ENCODE measurements at places on chromosomes 13 and 19.

GRCh38 chr19:49746206-49746958 lies 16.7 kb downstream of the TSKS start:
- DNase-seq: peak; percentile 37

DNA sequence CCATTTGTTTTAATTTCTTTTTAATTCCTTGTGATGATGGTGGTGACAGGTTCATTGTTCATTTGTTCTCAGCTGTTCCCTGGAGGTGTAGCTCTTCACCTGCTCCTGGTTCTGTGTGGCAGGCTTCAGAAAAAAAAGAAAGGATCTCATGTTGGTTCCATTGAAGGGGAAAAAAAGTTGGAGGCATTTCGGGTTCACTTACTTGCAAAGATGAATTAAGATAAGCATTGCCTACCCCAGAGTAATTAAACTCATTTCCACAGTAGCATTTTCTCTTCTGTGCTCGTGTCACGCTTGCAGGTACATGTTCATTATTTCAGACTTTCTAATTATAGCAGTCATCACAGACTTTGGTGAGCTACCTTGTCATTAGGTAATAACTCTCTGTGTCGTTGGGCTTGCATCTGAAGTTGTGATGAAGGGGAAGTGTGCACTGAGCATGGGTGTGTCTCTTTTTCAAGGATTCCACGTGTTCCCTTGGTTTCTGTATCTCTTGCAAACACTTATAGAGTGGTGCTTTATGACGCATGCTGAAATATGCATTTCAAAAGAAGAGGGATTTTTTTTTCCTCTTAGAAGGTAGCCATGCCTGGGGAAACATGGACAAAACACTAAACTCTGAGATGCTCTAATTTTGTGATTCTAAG lies 69.1 kb downstream of the MTUS2 start:
- DNase-seq: no peak

DNA sequence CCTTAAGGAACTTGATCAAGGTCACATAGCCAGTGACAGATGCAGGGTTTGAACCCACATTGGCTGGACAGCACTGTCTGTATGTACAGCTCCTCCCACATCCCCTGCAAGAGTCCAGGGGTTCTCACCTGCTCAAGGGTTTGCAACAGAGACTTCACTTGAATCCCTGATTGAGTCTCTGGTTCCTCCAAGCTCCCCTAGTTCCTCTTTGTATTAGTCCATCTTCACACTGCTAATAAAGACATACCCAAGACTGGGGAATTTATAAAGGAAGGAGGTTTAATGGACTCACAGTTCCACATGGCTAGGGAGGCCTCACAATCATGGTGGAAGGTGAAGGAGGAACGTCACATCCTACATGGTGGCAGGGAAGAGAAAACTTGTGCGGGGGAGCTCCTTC lies 72.8 kb upstream of the CLDN10 start:
- DNase-seq: no peak

DNA sequence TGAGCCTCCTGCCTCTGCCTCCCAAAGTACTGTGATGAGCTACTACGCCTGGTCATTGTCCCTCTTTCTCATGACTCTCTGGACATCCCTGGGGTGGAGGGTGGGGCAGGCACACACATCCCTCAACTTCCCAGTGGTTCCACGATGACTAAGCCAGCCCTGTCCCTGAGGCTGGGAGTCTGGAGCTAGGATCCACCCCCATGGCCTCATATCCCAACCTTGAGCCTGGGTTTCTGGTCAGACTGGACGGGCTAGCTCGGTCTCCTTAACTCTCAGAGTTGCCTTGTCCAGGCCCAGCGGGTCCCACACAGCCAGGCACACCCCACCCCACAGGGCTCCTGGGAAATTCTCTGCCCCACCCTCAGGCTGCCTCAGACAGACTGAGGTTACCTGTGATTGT lies 19.6 kb downstream of the IER2 start:
- peak; percentile 84 for DNase-seq

GRCh38 chr19:38337360-38337653 lies 1.7 kb downstream of the CATSPERG start:
- no peak for DNase-seq

- DNase-seq: peak; percentile 94
Observed at GRCh38 chr13:106104281-106104901, 431.1 kb downstream of the EFNB2 start.

GRCh38 chr19:3790209-3790734 lies 4.1 kb upstream of the MATK start:
- DNase-seq: no peak

DNA sequence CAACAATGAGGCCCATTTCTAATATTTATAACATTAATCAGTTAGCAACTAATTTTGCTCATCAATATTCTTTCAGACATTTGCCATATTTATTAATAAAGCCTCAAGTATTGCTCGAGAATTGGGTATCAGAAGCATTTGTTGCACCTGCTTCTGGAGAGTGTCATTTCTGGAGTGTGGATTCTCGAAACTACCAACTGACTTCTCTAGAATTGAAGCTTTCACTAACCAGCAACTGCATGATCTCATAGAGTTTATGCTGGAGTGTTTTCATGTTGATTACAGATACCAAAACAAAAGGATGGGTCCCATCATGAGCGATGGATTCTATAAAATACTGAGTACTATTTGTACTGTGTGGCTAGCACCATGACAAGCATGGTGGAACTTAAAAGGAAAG lies 121.0 kb upstream of the SLC7A1 start:
- DNase-seq: no peak

DNA sequence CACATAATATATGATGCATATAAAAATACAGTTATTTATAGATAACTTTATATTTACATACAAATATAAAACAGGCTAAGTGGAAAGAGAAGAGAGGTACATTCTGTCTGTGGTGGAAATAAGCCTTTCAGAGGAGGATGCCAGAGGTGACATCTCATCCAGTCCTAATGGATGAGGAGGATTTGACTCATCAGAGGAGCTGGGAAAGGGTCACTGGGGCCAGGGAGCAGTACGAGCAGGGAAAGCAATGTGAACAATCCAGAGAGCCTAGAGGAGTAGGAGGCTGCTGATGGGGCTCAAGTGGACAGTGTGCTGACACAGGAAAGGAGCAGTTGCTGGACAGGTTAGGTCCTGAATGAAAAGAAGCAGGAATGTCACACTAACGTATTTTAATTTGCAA lies 18.6 kb downstream of the NALCN start:
- peak; percentile 94 for DNase-seq

DNA sequence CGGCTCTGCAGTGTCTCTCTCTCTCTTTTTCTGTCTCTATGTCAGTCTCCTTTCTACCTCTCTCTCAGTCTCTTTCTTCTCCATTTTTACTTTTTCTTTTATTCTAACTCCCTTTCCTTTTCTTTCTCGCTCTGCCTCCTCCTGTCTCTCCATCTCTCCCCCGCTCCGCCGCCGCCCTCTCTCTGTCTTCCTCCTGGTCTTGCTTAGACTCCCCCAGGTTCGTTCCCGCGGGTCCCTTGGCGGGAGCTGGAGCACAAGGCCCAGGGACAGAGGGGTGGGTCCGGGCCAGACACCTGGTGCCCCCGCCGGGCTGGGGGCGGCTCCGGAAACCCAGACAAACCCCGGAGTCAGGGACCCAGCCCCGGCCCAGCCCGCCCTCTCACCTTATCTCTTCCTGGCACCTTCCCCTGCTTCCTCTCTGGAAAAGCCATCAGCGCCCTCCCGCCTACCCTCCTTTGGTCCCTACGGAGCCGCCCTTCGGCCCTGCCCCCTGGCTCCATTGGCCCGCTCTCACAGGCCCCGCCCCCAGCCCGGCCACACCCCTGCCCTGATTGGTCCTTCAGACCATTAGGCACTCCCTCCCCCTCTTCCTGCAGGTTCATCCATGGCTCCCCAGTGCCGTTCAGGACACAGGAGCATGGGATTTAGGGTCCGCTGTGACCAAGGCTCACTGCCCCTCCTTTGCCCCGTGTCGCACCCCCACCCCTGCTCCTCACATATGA lies 15.4 kb upstream of the NOP53 start:
- no peak for DNase-seq

- DNase-seq: no peak
Observed at GRCh38 chr19:49560358-49560900, 19.9 kb downstream of the NOSIP start.

DNA sequence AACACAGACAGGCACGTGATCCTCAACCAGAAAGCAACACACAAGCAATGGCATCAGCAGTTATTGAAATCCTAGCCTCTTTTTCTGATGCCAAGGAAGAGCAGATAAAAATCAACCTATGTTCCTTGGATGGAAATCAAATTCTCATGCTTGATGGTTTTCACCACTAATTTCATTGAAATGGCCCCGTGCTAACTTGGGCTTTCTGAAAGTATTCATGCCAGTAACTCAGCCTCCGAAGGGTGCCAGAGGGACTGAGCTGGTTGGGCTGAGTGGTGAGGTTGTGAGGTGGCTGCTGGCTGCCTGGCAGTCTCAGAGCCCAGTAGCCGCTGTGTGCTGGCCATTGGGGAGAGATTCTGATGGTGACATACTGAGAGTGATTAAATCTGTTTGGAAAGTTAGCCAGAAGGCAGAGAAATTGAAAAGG lies 309.3 kb downstream of the DCT start:
- no peak for DNase-seq

DNA sequence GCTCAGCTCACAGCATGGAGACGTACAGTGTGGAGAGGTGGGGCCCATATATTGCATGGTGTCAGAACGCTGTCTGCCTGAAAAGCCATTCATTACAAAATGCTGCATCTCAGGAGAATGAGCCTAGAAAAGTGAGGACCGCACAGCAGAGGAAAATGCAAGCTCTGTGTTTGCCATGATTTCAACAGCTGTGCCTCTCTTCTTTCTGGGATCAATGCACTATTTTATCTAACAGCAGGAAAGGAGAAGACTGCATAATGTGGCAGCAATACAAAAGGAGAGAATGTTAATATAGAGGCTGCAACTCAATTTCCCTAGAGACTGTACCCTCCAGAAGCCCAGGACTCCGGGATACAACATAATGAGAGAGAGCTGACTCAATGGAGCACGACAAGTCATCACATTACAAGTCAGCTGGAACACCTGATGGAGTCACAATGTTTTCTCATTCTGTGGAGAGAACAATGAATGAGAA lies 368.0 kb downstream of the FGF14 start:
- no peak for DNase-seq

DNA sequence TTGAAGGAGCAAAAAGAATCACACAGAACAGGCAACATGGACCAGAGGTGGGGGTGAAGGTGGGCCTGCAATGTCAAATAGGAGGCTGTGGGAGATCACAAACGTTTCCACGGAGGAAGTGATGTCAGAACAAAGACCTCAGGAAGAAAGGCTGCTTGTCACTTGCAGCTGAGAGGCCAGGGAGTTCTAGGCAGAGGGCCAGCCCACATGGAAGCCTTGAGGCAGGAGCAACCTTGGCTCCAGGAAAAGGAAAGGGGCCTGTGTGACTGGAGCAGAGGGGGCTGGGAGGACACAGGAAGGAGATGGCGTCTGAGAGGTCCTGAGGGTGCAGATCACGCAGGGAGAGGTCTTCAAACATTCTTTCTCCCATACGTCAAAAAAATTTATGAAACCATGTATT lies 16.3 kb downstream of the ZNF160 start:
- DNase-seq: peak; percentile 87

DNA sequence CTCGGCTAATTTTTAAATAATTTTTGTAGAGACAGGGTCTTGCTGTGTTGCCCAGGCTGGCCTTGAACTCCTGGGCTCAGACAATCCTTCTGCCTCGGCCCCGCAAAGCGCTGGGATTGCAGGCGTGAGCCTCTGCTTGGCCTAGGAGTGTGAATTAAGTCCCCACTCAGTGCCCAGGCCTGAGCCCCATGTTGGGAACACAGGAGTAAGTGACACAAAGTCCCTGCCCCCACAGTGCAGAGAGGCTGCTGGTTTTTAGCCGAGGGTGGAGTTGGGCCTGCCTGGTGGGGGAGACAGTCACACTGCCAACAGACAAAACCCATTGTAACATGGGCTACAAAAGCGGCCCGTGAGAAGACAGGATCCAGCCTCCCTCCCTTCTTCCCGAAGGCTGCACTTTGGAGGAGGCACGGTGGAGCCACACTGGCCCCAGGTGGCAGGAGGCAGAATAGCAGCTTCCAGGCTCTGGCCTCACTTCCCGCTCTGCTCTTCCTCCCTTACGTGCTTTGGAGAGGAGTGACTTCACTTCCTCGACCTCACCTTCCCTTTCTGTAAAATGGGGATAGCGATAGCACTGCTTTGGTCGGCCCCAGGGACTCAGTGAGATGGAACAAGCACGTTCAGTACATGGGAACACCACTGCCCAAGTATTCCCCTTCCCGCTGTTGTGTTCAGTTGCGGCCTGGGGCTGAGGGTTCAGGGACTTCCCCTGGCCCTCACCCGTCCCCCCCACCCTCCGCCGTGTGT lies 15.2 kb upstream of the EHD2 start:
- DNase-seq: peak; percentile 81
